ENCODE measurements at places on chromosomes 6 and 20.

DNA sequence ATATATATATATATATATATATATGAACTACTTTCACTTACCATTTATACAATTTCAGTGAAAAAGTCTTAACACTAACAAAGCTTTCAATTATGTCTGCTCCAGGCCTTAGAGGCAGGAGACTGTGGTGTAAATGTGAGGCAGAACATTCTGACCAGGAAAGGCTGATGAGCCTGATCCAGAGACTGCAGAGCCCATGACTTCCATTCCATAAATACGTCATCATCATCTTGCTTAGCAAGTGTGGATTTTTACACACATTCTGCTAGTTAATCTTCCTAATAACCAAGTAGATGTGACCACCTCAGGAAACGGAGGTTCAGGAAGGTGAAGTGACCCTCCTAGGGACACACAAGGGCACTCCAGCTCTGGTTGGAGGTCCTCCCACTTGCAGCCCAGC lies 14.9 kb downstream of the TRERF1 start:
- no peak overlapping the region for H3K4me3 ChIP-seq
- H3K27me3 ChIP-seq, result no peaks in the 10 kb centered on the region
- H3K27ac ChIP-seq, result no peak overlapping the region
- DNase-seq, result no peak
- peaks cover 29% of the 10 kb centered on the region for H3K4me1 ChIP-seq
- peaks cover 11% of the 10 kb centered on the region for H3K36me3 ChIP-seq

- H3K27ac ChIP-seq, result no peak overlapping the region
- DNase-seq, result no peak
- H3K27me3 ChIP-seq, result no peaks in the 10 kb centered on the region
- H3K4me1 ChIP-seq, result no peaks in the 10 kb centered on the region
Measured at GRCh38 chr6:3875486-3875885, 26.3 kb downstream of the FAM50B start.

DNA sequence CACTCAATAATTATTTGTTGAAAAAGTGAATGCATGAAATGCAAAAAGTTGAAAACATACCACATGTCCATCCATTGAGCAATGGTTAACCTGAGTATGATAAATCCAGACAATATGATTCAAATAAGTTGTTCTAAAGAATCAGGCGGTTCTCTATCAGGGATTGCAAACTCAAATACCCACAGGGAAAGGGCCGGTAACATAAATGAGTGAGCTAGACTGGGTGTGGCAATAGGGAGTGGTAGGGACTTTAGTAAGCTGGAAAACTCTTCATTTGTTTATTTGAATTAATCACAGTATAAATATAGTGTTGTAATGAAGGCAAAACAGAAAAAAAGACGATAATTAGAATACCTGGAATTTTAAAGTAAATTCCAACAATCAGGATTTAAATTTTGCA lies 106.3 kb downstream of the BCAS1 start:
- H3K4me1 ChIP-seq, result peaks cover 13% of the 10 kb centered on the region
- H3K27me3 ChIP-seq, result no peaks in the 10 kb centered on the region
- H3K27ac ChIP-seq, result no peak overlapping the region
- no peaks in the 10 kb centered on the region for H3K36me3 ChIP-seq

- H3K4me3 ChIP-seq, result no peak overlapping the region
- H3K27ac ChIP-seq, result no peak overlapping the region
- no peaks in the 10 kb centered on the region for H3K27me3 ChIP-seq
- H3K4me1 ChIP-seq, result no peaks in the 10 kb centered on the region
- no peak for DNase-seq
Measured at GRCh38 chr6:135722679-135723078, 128.8 kb upstream of the PDE7B start.

- H3K4me3 ChIP-seq, result no peak overlapping the region
- H3K27me3 ChIP-seq, result no peaks in the 10 kb centered on the region
- no peaks in the 10 kb centered on the region for H3K36me3 ChIP-seq
- peaks cover 9% of the 10 kb centered on the region for H3K4me1 ChIP-seq
- H3K27ac ChIP-seq, result no peak overlapping the region
Measured at GRCh38 chr6:834190-834589, 141.3 kb upstream of the EXOC2 start.

- H3K27ac ChIP-seq, result no peak overlapping the region
- H3K36me3 ChIP-seq, result no peaks in the 10 kb centered on the region
- peaks cover 14% of the 10 kb centered on the region for H3K4me1 ChIP-seq
- DNase-seq, result no peak
Measured at GRCh38 chr6:37680668-37681067, 17.0 kb downstream of the MDGA1 start.

GRCh38 chr6:20737912-20738311 lies 203.7 kb downstream of the CDKAL1 start:
- H3K36me3 ChIP-seq, result no peaks in the 10 kb centered on the region
- peaks cover 4% of the 10 kb centered on the region for H3K4me1 ChIP-seq
- no peak for DNase-seq
- H3K27ac ChIP-seq, result no peak overlapping the region
- no peaks in the 10 kb centered on the region for H3K27me3 ChIP-seq
- H3K4me3 ChIP-seq, result no peak overlapping the region

Data from neural progenitor cell (in vitro differentiated cells).